ENCODE measurements at places on chromosomes 5 and 9.

GRCh38 chr9:109253637-109254284 lies 67.1 kb downstream of the EPB41L4B start:
- DNase-seq, result no peak

- no peak for DNase-seq
Observed at GRCh38 chr5:20291766-20292165, 303.8 kb upstream of the CDH18 start.

DNA sequence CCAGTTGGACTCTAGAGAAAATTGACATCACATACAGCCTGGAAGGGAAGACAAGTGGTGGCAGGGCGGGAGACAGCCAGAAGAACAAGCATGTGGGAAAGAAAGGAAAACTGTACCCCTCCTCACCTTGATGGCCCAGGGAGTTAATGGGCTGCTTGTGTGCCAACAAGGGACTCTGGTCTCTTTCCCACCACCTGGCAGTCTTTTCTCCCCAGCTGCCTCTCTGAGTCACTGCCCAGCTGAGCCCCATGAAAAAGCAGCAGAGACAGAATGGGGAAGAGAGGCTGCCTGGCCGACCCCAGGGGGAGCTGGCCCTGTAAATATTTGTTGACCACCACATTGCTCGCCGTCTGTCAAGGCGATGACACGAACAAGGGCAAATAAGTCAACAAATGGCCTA lies 359.4 kb downstream of the ENC1 start:
- no peak for DNase-seq

DNA sequence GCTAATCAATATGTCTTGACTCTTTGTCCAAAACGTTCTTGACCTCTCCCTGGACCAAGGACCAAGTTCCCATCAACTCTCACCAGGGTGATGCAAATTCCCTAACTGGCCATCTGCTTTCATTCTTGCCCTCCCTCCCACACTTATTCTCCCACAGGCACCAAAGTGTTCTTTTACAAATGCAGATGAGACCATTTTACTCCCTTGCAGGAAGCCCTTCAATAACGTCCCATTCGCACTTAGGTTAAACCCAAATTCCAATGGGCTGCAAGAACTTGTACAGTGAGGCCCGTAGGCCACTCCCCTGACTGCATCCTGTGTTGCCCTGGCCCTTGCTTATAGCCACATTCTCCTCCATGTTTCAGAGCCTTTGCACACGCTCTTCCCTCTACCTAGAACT lies 7.3 kb downstream of the ARAP3 start:
- DNase-seq, result no peak

GRCh38 chr9:16434526-16434925 lies 435.9 kb downstream of the BNC2 start:
- DNase-seq, result no peak

DNA sequence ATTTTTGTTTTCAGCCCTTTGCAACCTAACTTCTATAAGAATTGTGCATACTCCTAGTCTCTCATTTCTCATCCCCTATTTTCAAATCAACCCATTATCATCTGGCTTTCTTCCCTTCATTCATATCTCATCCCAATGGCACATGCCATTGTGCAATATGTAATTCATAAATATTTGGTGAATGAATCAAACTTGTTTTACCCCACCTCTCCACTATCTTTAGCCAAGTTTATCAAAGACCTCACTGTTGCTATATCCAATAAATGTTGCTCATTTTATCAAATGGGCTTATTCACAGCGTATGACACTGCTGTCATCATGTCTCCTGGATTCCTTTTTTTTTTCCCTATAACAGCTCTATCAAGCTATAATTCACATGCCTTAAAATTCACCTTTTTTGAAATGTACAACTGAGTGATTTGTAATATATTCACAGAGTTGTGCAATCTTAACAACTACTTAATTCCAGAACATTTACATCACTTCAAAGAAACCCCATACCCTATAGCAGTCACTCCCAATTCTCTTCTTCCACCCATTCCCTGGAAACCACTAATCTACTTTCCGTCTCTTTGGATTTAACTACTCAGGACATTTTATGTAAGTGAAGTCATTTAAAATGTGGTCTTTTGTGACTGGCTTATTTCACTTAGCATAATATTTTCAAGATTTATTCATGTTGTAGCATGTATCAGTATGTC lies 214.4 kb upstream of the PAPPA start:
- DNase-seq, result no peak

GRCh38 chr5:137921931-137922330 lies 32.7 kb downstream of the PKD2L2 start:
- DNase-seq, result no peak

GRCh38 chr5:75510836-75511434 lies 494 bp downstream of the CERT1 start:
- DNase-seq, result no peak

DNA sequence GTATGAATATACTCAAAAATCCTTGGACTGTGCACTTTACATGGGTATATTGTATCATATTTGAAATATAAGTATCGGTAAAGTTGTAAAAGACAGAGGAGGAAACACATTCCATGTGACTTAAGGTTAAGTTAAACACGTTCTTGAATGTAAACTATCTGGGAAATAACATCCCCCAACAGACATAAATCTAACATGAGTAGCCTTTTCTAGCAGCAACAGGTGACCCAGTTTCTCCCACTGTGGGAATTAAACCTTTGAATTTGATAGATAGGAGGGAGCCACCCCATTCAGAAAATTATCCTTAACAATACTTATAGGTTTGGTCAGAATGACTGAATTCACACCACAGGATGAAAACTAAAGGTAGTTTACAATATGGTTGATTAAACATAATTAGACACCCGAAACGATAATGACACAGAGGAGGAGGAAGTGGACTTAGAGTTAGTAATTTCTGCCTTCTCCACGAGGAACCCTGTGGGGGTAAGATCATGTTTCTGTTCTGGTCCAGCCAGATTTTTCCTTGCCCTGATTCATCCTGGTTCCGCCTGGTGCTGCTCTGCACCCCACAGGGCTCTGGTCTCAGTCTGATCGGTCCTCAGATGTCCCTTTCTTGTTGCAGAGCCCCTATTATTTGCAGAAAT lies 84.6 kb upstream of the DNAH5 start:
- DNase-seq, result no peak

GRCh38 chr5:71938895-71939294 lies 168.4 kb upstream of the MAP1B start:
- DNase-seq, result no peak

- DNase-seq, result no peak
Observed at GRCh38 chr9:133554729-133555128, 20.2 kb downstream of the ADAMTSL2 start.

GRCh38 chr5:179255527-179256327 lies 89.5 kb downstream of the ADAMTS2 start:
- DNase-seq, result no peak

- DNase-seq, result no peak
Observed at GRCh38 chr9:123073991-123074422, 40.5 kb downstream of the GPR21 start.

DNA sequence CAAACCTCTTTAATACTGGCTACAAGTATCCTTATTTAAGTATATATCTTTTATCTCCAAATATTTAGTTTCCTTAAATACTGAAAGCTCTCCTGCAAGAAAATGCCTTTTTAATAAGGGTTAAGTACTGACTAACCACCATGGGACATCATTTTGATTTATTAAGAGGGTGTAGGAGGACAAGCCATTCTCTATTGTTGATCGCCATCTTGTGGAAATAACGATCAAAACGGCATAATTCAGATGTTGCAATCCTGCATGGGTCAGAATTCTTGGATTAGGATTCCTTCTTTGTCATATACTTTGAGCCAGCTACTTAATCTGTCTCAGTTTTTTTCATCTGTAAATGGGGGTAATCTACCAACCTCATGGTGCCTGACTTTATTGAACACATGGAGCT lies 28.7 kb upstream of the C5orf46 start:
- no peak for DNase-seq

GRCh38 chr9:126499005-126499910 lies 114.5 kb upstream of the LMX1B start:
- DNase-seq, result peak; percentile 30

GRCh38 chr9:137000177-137000930 lies 4.0 kb upstream of the CLIC3 start:
- no peak for DNase-seq

DNA sequence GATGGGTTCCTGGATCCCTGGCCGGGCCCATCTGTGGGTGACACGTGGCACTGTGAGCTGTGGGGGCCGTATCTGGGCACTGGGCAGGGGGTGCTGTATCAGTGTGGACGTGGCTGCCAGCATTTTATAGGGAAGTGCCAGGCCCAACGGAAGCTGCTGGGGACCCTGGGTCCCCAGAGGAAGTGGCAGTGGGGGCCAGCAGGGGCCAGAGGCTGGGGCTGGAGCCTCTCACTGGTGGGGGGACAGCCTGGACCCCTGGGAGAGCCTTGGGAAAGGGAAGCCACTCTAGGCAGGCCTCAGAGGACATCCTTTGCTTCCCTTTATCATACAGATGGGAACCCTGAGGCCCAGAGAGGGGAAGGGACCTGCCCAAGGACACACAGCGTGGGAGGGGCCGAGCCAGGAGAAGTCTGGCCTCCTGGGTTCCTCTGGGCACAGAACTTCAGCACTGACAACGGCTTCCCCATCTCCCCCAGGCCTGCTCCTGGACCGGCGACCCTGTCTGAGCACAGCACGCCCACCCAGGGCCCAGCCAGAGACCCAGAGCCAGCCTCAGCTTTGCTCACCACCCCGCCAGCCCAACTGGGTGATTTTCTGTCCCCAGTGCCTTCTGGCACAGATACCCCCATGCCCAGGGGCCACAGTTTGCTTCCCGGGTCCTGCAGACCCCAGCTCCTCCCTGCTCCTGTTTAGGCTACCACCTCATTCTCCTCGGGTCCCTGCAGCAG lies 15.5 kb upstream of the LAMC3 start:
- DNase-seq, result no peak

GRCh38 chr9:133505901-133506652 lies 18.7 kb downstream of the MYMK start:
- no peak for DNase-seq

DNA sequence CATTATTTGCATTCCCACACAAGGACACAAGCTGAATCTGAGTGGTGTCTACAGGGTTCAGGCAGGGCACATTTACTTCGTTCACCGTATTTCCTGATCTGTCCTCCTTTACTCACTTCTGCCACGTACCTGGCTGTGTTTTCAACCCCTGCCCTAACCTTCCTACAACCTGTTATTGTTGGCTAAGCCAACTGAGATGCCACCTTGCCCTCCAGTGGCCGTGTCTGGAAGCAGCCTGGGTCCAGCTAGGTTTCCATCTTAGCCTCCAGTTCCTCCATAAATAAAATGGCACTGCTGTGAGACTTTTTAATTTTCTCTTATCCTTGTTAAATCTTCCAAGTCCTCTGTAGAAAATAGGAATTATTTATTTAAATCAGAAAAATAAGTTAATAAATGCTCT lies 64.8 kb downstream of the ATP10B start:
- DNase-seq, result no peak

GRCh38 chr5:157571357-157571827 lies 4.2 kb downstream of the ADAM19 start:
- no peak for DNase-seq

DNA sequence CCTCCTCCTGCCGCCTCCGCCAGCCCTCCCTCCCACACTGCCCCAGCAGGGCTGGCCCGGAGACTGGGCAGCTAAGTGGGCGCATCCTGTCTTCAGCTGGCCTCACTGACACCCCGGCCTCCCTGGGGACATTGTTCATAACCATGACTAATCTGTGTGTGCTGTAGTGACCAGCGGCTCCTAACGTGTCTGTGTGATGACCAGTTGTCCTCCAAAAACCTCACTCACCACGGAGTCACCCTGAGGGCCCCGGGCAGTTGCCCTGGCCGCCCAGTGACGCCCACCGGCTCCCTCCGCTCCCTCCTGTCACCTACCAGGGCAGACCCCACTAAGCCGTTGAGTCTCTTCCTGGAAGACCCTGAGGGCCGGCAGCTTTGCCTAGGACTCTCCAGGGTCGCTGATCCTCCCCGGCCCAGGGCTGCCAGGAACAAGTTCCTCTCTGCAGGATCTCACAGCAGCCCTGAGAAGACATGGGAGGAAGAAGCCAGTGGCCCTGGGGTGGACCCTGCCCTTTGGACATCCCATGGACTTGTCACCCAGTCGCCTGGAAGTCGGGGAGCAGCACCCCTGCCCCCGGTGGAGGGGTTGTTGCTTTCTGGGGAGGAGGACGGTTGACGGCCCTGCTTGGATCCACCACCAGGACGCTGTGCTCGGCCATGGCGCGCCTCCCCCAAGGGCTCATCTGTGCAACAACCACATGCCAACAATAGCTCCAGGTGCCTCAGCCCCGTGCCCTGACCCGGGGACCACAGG lies 110.2 kb upstream of the LMX1B start:
- no peak for DNase-seq

DNA sequence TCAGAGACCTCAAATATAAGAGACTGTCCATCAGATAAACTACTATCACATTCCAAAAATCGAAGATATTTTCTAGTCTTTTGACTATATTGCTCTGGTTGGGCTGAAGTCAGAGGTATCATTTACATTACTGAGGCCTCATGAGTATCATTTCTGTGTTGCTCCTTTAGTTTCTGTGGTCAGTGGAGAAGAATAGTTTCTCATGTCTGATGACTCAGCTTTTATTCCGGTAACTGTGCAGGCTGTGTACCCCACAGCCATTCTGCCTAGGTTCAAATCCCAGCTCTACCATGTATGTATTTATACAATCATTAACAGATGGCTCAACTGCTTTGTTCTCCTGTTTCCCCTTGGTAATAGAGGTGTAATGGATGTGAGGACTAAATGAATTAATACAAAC lies 179.3 kb downstream of the ALDH1A1 start:
- DNase-seq, result no peak

DNA sequence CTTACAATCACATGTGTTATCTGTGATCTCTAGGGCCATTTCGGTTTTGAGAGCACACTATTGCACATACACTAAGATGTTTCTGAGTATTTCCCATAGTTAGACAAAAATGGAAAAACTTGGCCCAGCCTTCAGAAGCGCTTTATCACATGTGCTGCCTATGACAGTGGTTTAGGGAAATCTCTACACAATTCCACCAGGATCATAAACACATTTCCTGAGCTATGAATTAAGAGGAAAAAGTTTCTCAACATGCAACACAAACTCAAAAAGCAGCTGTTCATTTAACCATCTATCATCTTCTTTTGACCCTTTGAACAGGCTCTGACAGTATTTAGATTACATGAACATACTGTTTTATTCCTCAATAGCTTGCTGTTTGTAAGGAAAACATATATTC lies 15.1 kb downstream of the FGF1 start:
- DNase-seq, result no peak

DNA sequence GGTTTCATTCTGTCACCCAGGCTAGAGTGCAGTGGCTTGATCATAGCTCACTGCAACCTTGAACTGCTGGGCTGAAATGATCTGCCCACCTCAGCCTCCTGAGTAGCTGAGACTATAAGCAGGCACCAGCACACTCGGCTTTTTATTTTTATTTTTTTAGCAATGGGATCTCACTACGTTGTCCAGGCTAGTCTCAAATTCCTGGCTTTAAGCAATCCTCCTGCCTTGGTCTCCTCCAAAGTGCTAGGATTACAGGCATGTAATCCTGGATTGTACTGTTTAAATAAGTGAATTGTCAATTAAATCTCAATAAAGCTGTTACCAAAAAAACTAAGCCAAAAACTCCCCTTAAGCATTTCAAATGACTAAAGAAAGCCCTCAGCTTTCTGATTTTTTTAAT lies 18.9 kb downstream of the GOLPH3 start:
- DNase-seq, result no peak

- DNase-seq, result no peak
Observed at GRCh38 chr5:78799266-78800017, 150.9 kb upstream of the LHFPL2 start.

All from stimulated activated CD8-positive, alpha-beta memory T cell treated with anti-CD3 and anti-CD28 coated beads, Interleukin-12 subunit alpha, Interleukin-12 subunit beta, amount 100 ng/mL, for 1 hour (primary cell).